NCI-H1694 (cell line): ENCODE measurements at places on chromosomes 11 and 22.
A peak's percentile ranks its signal among the peaks of the same experiment; 100 is the strongest.

DNA sequence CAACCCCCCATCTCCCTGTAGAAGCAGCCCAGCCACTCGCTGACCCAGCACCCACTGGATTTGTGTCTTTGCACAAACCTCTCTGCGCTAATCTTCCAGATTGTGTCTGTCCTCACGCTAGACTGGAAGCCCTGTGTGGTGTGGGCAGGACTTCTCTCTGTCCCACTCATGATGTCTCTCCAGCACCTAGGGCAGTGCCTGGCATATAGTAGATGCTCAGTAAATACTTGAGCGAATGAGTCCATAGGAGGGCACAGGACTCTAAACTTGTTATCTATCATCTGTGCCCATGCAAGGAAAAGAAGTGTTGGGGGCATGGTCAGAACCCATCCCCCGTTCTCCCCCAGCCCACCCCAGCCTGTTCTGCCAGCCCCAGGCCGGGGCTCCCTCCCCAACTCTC is 22.9 kb downstream of the RPL3 start:
- DNase-seq, result no peak

DNA sequence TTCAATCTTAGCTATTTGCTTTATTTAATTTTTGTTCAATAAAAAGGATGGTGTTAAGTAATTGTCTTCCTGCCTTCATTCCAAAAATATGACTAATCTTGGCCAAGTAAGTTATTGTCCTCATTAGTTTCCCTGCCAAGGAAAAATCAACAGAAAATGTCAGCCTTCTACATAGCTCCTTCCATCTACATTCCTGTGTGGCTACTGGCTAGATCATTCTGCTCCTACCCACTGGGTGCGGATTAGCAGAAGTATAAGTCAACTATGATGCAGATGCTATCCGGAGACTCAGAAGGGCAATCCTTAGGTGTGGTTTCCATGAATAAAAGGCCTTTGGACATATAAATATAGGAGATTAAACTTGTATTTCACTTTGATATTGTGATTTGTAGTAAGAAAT is 154.4 kb downstream of the SBF2 start:
- no peak for DNase-seq

GRCh38 chr11:125110506-125110905 is 920 bp downstream of the TMEM218 start:
- DNase-seq, result no peak

- DNase-seq, result no peak
These were observed 80.2 kb downstream of the PLEKHA7 start for GRCh38 chr11:16933756-16934603.

DNA sequence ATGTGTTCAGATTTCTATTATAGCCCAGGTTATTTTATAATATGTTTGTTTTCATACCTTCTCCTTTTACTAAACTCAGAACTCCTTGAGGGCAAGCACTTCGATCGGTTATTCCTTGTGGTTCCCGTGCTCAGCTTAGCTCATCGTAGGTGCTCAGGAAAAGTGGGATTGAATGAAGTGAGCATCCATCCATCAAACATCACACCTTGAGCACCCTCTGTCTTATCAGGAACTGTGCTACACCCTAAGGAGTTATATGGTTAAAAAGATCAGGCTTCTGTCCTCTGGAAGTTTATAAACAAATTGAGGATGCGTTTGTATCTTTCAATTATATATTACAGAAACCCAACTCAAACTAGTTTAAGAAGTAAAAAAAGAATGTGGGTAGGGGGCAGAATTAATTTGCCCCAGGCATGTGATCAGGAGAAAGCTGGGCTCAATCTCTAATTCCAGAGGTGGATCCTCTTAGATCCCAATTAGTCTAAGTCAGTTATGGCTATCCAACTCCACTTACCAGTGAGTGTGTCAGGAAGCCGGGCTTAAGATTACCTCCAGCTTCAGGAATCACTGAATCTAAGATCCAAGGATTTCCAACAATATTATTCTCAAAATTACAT is 59.9 kb upstream of the RRAS2 start:
- no peak for DNase-seq

DNA sequence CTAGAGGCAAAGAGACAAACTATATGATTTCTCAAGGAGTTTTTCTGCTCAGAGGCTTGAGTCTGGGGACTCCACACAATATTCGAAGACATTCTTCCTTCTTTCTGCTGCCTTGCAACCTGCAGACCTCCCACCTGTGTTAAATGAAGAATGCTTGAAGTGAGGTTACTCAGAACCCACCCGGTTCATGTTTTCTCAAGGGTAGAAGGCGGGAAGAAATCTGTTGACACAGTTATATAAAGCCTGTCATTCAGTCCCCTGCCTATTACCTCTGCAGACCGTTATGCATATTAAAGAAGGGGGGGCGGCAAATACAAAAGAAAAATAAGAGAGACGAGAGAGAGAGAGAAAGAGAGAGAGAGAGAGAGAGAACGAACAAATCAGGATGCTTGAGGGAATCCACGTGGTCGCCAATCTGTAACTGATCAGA is 2.2 kb upstream of the KMT2A start:
- DNase-seq, result peak; percentile 9

DNA sequence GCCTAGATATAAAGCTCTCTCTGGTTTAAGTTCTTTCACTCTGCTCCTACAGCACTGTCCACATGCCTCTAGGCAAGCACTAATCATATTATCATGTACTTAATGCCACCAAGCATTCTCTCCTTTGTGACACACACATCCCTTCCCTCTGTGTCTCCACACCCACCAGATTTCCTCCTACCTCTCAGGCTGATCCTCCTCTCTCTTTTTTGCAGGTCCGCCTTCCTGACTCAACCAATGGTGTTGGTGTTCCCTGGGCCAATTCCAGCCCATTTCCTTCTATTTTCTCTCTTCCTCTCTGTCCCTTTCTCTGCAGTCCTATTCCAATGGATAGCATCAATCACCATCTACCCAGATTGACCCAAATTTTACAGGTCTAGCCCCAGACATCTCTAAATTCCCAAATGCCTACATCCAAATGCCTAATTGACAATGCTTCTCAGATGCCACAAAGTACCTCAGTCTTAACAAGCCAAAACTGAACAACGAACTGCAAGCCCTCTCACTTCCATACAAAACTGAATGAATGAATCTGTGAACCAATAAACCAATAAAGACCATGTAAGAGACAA is 504 bp upstream of the ZNF215 start:
- DNase-seq, result no peak

DNA sequence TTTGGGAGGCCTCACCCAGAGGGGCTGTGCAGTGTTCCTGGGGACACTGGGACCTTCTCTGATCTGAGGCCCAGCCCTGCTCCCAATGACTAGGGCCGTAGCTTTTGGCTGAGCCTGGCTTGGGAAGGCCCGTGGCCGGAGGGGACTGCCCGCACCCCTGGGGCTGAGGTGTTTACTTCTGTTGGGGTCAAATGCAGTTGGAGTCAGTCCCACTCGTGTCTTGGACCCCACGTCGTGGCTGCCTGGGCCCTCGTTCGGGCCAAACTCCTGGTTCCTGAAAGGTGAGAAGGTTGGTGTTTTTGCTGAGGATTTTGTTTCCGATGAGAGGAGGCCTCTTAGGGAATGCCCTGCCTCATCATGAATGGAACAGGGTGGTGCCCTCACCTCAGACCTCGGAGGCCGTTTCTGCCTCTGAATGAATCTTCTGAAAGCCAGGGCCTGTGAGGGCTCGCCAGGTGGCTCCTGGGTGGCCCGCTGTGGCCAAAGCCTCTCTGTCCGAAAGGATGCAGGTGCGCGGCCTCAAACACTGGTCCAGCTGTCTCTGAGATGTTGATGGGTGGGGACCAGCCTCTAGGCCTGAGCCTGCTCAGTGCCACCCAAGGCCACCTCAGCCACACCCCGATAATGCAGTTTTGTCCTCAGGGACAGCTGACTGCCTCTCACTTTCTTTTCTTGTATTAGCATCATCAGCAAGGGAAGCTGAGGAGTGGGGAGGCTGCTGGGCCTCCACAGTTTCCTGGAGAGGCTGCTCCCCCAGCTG is 40.3 kb upstream of the A4GALT start:
- no peak for DNase-seq

GRCh38 chr22:33835265-33835664 is 85.0 kb downstream of the LARGE1 start:
- DNase-seq, result no peak

- DNase-seq, result peak; percentile 41
These were observed 4.5 kb downstream of the GAS2L1 start for GRCh38 chr22:29310863-29311339.

DNA sequence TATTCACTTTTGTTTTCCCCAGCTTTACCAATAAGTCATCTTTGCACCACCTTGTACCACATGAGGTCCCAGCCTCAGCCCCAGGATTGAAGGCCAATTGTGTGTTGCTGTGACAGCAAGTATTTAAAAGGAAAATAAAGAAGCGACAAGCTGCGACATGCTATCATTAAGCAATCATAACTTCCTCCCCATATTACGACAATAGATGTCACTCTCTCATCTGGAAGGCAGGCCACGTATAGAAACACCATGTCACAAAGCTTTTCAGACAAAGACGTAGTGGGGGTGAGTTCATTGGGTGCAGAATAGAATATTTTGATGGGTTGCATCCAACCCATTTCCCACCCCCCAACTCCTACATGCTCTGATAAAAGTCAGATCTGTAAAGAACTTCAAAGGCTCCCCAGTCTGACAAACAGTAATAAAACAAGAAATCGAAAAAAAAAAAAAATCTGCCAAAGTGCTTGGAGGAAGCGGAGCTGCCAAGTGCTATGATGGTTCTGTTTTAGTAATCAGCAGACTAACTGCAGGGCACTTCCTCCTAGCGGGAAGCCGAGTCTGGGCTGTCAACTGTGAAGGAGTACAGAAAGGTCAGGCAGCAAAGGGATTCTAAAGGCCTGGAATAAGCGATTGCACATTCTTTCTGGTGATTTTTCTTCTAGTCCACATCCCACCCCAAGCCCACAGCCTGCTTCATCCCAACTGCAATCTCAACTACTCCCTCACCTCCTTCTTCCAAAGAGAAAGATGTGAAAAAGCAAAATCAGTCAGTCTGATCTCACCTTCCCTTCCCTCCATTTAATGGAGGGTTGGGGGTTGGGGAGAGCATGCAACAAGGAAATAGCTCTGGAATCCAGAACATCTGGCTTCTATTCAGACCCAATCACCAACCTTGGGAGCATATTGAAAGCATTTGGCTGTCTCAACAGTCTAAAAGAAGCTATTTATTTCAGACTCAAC is 131.4 kb upstream of the UBASH3B start:
- no peak for DNase-seq

GRCh38 chr11:120205596-120206161 is 5.2 kb upstream of the OAF start:
- DNase-seq, result no peak
